Right lung (tissue), 10 donors: ENCODE measurements at places on chromosomes 5 and 9. TPM values are rescaled to one million over a fixed set of nuclear protein-coding genes. Genes with fewer than 3 reads are reported as not detected.

The FOXD4L4 gene
- 0.06 TPM for polyA plus RNA-seq

The JAKMIP2 gene
- 11.4 TPM for polyA plus RNA-seq

The IRX4 gene
- not detected for polyA plus RNA-seq

The IRX2 gene
- 68.5 TPM for polyA plus RNA-seq

The NEUROG1 gene
- polyA plus RNA-seq = not detected

The TAF11L7 gene
- polyA plus RNA-seq = not detected

The ADCY2 gene
- 11.0 TPM for polyA plus RNA-seq

The TCERG1 gene
- polyA plus RNA-seq = 168 TPM

The ATP6V1G1 gene
- 192 TPM for polyA plus RNA-seq

The OR13C4 gene
- not detected for polyA plus RNA-seq

The LIFR gene
- polyA plus RNA-seq = 173 TPM

The DNAH5 gene
- polyA plus RNA-seq = 1.8 TPM

The PCDHA5 gene
- polyA plus RNA-seq = 0.08 TPM

The CDX1 gene
- polyA plus RNA-seq = 0.39 TPM

GRCh38 chr9:68496356-68496755 is 44.3 kb downstream of the TMEM252 start:
- DNase-seq = no peak

DNA sequence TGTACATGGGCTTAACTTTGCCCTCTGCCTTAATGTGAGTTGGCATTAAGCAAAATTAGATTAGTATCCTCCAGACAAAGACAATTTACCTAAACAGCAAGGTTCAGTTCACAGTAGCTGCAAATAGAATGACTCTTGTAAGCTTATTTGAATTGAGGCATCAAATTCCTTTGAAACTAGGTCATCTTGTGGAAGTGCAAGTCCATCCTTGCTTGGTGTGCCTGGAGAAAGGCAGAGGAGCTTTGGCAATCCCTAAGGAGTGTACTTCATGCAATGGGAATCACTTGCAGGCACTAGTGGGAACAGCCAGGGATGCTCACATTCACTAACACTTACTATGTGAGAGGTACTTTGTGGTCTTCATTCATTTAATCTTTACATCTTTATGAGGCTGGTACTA is 118.3 kb downstream of the DRD1 start:
- DNase-seq = no peak

DNA sequence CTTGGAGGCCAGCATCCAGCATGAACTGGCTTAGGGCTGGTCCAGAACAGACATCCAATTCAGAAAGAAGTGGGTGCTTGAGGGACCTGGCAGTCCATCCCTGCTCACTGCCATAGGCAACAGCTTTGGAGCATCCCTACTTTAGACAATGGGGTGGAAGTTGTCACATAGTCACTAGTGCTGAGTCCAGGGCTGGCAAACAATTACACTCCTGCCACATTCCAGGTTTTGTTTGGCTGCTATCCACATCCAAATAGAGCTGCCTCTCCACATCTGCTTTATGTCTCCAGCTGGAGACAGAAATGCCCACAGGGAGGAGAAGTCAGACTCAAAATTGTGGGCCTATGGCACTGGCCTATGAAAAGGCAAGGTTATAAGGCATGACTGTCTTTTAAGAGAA is 7.0 kb downstream of the FSTL4 start:
- DNase-seq = no peak

DNA sequence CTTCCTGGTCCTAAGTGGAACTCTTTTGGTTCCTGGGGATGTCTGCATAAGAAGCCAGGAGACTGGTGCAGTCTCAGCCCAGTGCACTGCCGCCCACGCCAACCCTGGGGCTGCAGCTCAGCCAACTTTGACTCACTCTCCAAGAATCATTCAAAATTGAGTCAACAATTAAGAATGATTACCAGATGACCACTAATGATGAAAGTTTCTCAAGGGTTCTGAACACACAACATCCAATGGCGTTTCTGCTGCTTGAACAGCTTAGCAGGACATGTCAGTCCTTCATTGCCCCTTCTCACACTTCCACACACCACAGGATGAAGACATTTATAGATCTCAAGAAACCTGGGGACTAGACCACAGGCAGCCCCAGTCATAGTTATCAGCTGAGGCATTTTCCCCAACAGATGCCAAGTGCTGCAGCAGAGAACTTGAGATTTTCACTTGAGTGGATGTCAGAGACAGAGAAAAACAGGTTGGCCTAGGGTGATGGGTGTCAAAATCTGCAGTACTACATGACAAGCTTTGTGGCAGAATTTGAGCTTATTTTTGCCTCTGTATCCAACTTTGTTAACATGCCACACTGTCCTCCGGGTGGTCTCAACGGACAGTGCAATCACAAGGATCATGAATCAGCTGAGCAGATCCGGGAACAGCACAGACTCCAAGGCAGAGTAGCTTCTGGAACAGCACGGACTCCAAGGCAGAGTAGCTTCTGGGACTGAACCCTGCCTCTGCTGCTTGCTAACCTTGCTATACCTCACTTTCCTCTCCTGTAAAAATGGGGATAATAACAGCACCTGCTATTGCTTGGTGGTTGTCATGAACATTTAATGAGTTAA is 356.1 kb downstream of the SPOCK1 start:
- no peak for DNase-seq

- DNase-seq = no peak
Observed at GRCh38 chr5:150762211-150762610, 3.4 kb upstream of the DCTN4 start.

DNA sequence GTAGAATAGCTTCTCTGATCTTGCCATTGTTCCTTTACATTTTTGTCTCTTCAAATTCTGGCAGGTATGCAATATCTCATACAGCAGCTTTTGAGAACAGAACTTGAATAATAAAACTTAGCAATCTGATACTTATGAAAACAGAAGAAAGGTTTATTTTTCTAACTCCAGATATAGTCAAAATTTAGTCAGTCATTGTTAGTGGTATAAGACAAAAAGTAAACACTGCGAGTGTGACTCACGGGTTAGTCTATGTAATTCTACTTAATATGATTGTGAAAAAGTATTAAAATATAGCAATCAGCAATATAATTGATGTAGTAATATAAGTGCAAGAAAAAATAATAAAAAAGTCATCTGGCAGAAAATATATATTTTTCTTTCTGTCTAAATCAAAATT is 910.4 kb downstream of the DNAH5 start:
- DNase-seq = no peak

- DNase-seq = no peak
Observed at GRCh38 chr5:9820691-9821449, 190.7 kb upstream of the TAS2R1 start.

DNA sequence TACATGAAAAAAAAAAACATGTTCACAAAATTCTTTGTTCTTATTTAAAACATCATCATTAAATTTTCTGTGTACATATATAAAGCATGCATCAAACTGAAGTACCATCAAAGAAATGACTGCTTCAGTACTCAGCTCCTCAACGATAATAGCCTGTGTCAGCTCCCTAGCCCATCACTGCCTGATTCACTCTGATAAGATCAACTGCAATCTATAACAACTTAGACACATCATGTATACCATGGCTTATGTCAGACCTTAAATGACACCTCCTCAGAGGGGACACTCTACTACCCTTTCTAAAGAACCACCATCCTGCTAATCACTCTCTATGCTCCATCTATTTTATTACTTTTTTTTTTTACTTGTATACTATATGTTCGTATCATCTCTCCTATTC is 200.5 kb upstream of the TLE4 start:
- no peak for DNase-seq

DNA sequence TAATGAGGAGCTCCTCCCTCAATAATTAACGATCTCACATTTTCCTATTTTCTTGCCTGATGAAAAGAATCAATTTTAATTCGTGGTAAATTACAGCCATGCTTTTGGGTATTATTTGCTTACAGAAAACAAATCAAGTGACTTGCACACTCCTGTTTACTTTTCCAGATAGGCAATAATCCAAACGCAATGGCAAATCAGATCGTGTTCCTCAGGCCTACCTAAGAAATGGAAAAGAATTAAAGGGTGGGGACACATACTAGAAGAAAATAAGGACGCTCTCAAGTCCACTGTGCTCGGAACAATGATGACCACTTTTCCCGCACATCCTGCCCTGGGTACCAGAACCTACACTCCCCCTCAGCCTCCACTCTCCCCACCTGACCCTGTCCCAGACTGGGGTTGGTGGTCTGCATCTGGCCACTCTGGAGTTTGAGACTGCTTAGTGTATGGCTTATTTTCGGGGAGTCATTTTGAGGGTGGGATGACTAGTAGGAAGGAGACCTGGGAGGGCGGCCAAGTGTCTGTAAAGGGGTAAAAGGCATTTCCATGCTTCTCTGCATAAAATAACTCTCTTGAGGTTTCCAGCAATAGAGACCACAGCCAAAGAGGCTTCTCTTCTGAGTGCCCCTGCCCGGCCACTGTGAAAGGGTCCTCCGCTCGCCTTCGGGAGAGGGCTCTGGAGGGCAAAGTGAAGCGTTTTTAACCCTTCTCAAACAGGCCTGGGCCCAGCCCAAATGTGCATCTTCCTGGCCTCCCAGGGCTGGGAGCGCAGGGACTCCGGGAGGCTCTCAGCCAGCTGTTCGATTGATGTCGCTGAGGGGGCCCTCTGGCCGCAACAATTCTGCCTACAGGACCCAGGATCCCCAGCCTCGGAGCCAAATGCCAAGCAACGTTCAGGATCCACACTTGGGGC is 4.5 kb upstream of the OTP start:
- no peak for DNase-seq

DNA sequence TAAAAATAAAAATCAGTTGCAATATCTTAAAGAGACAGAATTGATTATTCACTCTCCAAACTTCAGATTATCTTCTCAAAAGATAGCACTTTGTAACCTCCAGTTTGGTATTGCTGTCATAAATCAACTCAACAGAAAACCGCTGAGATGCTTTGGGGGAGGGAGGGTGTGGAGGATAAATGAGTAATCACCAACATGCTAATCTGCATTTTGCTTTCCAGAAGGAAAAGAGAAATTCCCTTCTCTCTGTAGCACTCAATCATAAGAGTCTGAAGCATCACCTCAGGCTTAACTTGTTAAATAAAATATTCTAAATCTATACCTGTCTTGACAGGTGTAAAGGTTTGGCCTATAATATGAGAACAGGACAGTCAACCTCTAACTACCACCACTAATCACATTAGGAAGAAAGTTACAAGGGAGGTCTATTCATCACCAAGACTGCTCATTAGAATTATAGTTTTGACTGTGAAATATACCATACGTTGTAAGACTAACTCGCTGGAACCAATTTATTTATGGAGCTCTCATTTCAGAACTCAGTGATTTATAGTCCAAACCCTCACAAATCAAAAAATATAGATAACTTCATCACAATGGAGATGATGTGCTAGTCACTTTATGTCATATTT is 89.0 kb downstream of the PIK3R1 start:
- no peak for DNase-seq

DNA sequence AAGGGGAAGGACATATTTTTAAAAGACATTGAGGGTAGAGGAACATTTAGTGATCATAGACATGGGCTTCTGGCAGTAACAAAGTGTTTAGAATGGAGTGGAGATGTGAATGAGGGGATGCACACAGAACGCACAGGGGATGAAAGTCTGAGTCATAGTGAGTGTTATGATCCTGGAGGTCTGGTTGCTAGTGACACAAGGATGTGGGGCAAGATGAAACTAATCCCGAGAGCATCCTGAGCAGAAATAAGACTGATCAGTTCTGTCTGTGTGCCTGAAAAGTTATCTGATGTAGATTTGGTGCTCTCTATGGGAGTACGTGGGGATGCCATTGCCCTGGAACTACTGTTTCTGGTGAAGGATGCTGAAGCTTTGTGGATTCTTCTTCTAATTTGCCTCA is 141.1 kb downstream of the CHSY3 start:
- no peak for DNase-seq

- DNase-seq = no peak
Observed at GRCh38 chr5:113578091-113578490, 64.6 kb downstream of the YTHDC2 start.

- no peak for DNase-seq
Observed at GRCh38 chr9:108093773-108094675, 604.5 kb upstream of the KLF4 start.

DNA sequence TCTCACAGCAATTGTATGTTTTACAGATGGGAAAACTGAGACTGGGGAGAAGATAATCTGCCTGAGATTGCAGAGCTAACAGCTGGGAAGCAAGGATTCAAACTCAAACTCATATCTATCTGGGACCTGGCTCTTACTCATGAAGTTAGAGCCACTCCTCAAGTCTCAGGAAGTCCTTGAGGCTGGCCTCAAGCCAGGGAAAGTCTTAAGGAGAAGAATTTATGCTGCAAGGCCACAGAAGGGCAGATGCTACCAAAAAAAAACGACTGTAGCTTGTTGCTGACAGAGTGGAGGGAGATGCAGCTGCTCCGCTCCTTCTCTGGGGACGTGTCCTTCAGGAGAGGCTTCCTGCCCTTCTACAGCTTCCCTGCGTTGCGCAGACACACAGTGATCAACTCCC is 39.8 kb downstream of the BARHL1 start:
- peak; percentile 24 for DNase-seq

DNA sequence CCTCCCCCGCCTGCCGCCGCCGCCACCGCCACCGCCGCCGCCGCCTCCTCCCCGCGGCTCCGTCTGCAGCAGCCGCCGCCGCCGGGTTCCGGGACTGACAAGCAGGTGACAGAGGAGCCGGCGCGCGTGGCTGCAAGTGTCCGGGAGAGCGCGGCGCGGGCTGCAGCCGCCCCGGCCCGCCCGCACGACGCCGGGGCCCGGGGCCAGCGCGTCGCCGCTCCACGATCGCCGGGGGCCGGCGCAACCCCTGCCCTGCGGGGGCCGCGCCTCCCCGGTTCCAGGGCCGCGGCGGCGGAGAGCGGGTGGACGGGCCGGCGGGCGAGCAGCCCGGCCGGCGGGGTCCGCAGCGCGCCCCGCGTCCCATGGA is 343 bp downstream of the LMX1B start:
- no peak for DNase-seq

- DNase-seq = no peak
Observed at GRCh38 chr9:94983552-94983951, 257.1 kb downstream of the AOPEP start.

GRCh38 chr5:114305402-114306207 is 56.3 kb upstream of the KCNN2 start:
- no peak for DNase-seq

DNA sequence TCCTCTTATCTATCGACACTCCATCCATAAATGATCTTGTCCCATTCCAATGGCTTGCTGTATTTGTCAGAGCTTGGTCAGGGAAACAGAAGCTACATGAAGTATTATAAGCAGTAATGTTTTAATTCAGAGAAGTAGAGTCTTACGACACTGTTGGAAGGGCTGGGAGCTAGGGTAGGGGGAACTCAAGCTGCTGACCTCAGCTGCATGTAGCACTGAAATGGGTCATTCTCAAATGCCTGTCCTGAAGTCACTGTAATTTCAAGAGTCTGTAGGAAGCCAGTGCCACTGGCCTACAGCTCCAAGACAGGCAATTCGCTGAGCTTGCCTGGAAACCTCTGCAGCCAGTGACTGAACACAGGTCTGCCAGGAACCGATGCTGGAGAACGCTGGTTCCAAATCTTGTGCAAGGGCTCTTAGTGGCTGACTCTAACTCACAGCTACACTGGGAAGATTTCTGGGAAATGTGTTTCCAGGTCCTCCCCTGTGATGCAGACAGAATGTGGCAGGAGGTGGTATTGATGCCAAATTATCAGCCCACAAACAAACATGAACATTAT is 532.4 kb downstream of the CCDC171 start:
- no peak for DNase-seq

- DNase-seq = no peak
Observed at GRCh38 chr9:110143950-110144545, 63.9 kb downstream of the C9orf152 start.

- no peak for DNase-seq
Observed at GRCh38 chr5:178309271-178310013, 76.8 kb upstream of the PHYKPL start.

- DNase-seq = no peak
Observed at GRCh38 chr5:149135536-149136201, 5.6 kb upstream of the ABLIM3 start.

- DNase-seq = no peak
Observed at GRCh38 chr5:97575322-97575721, 392.3 kb upstream of the RIOK2 start.
